ENCODE measurements at places on chromosomes 4 and X.

DNA sequence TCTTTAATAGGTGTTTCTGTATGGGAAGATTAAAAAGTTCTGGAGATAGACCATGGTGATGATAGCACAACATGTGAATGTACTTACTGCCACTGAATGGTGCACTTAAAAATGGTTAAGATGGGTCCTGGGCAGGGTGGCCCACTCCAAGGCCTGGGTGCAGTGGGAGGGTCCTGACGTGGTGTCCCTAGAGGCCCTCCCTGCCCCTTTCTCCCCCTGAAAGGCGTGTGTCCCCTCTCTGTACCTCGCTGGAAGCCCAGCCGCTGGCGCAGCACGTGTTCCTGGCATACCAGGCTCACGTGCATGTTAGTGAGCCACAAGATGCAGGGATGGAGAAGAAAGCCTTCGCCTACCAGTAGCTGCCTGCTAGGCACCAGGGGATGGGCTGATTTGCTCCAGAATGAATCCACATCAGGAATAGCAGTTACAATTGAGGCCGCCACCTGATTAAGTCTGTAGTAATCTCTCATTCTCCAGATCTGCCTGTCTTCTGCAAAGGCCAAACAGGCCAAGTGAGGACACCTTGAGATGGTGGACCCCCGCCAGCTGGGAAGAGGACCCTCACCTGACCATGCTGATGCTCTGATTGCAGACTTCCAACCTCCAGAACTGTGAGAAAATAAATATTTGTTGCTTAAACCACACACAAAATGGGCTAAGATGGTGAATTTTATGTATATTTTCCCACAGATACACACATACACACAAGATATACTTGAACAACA, 67.5 kb downstream of the COQ2 start:
- peak; percentile 14 for DNase-seq

- DNase-seq, result no peak
These were observed 888.7 kb downstream of the RAB28 start for GRCh38 chr4:12595489-12595888.

- peak; percentile 36 for DNase-seq
These were observed at the start of gene FGF2 for GRCh38 chr4:122826553-122827257. Gene FGF2 (plus strand): TSS chr4:122826831. CDS start chr4:122827175, 344 bp downstream.

DNA sequence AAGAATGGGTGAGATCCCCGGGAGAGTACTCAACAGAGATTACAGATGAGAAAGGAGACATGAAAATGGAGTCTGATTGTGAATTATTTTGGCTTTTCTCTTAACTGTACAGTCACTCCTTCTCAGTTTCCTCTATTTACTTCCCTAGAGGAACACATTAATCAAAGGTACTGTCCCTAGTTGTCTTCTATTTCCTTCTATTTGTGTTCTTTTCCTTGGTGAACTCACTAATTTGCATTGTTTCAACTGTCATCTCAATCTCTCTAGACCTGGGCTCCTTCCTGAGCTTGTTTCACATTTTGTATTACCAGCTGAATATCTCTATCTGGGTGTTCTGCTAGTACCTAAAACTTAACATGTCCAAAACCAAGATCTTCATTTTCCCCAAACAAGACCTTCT, 59.8 kb downstream of the ABCB7 start:
- no peak for DNase-seq

- no peak for DNase-seq
These were observed 1.6 kb downstream of the RNF150 start for GRCh38 chr4:141131723-141132071.

- DNase-seq, result no peak
These were observed 4.3 kb upstream of the WDR13 start for GRCh38 chrX:48592971-48593370.

DNA sequence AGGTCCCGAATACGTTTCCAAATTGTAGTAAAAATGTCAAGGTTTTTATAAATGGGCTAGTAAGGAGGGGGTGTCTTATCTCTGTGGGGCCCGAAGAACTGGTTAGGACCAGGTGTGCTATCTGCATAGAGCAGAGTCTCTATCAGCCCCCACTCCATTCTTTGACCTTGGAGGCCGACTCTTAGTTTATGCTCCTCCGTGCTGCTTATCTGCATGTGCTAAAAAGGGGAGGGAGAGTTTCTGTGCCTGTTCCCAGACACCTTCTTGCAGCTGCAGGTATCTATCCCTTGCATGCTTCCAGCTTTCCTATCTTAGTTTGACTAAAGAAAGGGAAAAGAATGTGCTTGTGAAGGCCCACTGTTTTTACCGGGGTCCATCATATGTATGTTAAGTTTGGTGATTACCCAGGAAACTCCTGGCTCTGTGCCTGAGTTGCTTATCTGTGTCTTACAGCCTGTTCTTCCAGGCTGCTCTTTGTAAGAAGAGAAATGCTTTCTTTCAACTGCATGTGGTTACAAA, 28.6 kb upstream of the NAF1 start:
- no peak for DNase-seq

GRCh38 chr4:185211035-185211434, 1.6 kb downstream of the SNX25 start:
- DNase-seq, result no peak

DNA sequence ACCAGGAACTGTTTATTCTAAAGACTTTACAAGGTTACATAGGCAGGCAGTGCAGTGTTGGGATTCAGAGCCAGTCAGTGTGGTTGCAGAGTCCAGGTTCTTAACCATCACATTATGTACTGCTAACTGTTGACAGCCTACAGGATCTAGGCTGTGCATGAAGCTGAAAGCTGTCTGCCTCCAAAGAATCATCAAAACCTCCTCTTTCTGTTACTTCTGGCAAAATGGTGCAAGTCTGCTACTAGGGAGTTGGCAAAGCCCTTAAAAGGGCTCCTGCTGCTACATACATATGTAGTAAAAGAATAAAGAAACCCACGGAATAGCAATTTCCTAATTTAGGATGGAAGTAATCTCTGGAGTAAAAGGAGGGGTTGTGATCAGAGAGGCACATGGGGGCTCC, 40.4 kb upstream of the CHRDL1 start:
- DNase-seq, result no peak

DNA sequence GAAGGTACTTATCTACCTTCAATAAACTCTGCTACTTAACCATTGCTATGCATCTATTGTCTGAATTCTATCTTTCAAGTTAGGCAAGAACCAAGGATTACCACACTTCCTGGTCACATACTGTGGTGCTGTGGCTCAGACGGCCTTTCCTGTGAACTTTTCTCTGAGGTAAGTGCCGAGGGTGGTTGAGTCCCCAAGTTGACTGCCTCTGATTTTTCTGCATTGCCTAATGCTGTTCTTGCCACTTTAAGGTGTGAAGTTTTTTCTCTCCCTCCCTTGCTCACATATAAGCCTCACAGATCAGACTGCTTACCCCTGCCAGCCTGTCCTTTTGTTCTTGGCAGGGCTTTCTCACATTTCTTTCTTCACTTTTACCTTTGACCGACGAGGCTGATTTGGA, 348.0 kb upstream of the POU3F4 start:
- no peak for DNase-seq

Measured in stimulated activated naive CD8-positive, alpha-beta T cell treated with anti-CD3 and anti-CD28 coated beads, Interleukin-15, Interleukin-2, amounts not matched to agents 100 U/mL and 50 U/mL, for 24 hours (primary cell).